Foreskin keratinocyte (primary cell): ENCODE measurements at places on chromosomes 4 and X.

DNA sequence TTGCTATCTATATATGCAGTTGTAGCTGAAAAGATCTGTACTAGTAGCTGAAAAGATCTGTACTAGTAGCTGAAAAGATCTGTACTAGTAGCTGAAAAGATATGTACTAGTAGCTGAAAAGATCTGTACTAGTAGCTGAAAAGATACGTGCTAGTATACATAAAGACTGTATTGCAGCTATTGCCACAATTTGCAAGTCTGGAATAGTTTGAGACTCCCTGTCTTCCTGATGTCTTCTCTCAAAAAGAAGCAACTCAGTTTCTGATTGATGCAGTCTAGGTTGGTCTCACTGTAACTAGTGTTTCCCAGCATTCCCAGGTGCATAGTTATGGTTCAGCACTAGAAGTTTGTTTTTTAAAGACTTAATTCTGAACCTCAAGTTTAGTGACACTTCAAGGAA is 15.0 kb downstream of the SLAIN2 start:
- DNase-seq, result no peak

GRCh38 chrX:120367402-120368109 is 5.7 kb downstream of the ATP1B4 start:
- no peak for DNase-seq

DNA sequence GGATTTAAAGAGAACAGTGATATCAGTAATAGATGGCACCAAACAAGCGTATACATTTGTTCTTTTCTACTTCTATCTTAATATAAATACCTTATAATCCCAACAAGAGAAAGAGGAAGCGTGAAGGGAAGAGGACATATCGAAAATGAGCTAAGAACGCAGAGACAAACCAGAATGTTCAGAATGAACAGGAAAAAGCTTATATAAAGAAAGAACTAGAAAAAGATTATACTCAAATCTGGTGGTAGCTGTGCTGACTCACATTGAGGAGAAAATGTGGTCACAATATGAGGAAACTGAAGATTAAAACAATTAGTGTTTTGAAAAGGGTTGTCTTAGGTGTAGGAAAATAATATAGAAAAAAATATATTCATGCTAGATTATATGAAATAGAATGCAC is 2.0 kb upstream of the GPR34 start:
- no peak for DNase-seq

DNA sequence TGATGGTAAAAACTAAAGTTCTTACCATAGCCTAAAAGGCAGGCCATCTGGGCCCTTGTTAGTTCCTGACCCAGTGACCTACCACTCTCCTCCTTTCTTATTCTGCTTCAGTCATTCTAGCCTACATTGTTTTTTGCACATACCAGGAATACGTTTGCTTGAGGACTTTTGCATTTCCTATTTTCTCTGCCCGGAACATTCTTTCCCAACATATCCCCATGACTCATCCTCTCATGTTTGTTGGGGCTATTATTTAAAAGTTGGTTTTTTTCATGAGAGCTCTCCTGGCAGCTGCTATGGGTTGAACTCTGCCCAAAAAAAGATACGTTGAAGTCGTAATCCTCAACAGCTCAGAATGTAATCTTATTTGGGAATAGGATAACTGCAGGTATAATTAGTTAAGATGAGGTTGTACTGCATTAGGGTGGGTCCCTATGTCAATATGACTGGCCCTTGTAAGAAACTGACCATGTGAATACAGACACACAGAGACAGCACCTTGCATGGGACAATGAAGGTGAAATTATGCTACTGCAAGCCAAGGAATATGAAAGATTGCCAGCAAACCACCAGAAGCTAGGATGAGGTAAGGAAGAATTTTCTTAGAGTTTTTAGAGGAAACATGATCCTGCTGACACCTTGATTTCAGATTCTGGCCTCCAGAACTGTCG is 138.3 kb upstream of the PDHA2 start:
- no peak for DNase-seq

DNA sequence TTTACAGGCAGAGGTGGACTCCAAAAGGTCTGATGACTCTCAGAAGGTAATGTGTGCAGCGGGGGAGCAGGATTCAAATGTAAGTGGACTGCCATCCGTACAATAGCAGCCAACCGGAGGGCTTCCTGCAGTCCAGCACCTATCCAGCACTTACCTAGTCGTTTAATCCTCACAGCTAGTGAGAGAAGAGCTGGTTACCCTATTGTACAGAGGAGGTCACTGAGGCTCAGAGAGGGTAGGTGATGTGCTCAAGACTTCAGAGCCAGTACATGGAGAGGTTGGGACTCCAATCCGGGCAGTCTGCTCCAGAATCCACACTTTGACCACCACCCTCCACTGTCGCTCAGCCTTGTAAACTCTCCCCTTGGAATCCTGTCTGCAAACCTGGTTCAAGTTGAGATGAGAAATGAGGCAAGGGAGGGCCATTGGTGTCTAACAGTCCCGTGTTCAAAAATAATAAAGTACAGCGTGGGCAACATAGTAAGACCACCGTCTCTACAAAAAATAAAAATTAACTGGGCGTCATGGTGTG is 22.5 kb upstream of the JAKMIP1 start:
- no peak for DNase-seq
